ENCODE measurements at places on chromosomes 13 and 19.

GRCh38 chr13:46598140-46598819, 45.3 kb downstream of the LRCH1 start:
- DNase-seq = no peak

DNA sequence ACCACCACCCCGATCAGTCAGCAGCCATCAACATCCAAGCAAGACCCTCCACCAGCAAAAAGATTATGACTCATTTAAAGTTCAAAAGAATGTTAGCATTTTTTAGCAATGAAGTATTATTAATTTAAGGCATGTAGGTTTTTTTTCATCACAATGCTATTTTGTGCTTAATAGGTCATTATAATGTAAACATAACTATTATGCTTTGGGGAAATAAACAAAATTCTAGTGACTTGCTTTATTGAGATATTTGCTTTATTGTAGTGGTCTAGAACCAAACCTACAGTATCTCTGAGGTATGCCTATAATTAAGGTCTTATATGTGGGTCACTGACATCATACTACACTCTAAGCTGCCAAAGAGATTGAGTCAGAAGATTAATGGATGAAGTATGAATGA, 20.0 kb downstream of the KLF12 start:
- no peak for DNase-seq

DNA sequence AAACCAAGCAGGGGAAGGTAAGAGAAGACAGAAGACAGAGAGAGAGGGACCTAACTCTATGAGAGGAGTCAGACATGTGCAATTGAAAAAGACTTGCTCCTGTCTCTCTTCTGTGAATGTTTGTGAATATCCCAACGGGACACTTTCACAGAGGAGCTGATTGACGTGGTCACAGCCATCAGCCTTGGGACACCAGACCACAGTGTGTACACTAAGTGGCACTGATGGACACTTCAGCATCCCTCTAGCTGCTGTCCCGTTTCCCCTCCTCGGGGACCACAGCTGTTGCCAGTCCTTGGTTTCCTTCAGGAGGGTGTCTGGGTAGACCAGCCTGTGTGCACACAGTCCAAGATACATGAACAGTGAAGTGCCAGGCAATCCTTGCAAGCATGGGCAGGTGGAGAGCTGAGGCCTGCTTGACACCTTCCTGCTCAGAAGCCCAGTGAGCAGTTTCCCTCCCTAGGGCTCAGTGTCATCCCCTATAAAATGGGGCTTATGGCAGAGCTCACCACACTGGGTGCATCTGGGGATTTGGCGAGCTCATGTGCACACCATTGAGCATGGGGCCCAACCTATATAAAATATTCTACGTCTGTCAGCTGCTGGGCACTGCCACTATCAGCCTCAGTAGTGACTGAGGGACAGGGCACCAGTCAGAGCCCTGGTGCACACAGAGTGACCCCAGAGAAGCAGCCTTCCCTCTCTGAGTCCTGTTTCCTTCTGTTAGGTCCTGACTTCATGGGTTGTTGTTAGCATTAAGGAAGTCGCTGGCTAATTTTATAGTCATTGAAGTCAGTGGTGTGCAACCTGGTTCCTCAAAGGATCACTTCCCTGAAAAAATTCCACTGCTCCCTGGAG, 4.3 kb upstream of the USF2 start:
- no peak for DNase-seq

GRCh38 chr19:18967358-18968146, 26.5 kb upstream of the HOMER3 start:
- DNase-seq = no peak

DNA sequence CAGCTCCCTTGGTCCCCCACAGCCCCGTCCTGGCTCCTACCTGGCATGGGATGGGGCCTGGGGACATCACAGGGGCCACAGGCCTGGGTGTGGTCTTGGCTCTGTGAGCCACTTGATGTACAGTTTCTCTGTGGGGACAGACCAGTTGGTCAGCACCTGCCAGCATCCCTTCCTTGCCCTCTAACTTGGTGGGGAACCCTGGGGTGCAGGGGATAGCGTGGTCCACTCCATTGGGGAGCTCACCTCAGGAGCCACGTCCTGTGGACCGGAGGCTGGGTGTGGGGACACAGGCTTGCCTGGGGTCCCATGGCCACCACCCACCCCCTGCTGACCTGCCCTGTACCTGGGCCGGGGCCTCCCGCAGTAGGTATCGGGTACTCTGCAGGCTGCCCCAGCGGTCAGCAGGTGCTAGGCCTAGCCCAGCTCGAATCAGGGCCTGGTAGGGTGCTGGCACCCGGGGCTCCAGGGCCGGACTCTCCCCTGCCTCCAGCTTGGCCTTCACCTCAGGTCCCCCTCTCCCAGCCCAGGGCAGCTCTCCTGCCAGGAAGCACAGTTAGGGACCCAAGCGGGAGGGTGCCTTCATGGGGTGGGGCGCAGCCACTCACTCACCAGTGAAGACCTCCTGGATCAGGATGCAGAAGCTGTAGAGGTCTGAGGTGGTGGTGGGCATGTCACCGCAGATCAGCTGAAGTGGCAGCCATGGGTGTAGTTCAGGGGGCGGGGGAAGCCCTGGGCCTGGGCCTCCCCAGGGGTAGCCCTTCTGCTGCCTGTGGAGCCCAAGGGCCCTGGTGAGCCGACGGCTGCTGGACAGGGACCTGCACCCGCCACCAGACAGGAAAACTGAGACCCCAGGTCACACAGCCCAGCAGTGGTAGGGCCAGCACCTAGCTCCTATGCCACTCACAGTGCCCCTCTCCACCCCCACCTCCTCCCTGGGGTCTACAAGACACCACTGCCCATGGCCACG, 14.9 kb downstream of the ARHGAP33 start:
- no peak for DNase-seq

GRCh38 chr13:40975441-40975840, 43.7 kb downstream of the ELF1 start:
- DNase-seq = no peak

- no peak for DNase-seq
These were observed 3.9 kb downstream of the DAND5 start for GRCh38 chr19:12973236-12973635.

DNA sequence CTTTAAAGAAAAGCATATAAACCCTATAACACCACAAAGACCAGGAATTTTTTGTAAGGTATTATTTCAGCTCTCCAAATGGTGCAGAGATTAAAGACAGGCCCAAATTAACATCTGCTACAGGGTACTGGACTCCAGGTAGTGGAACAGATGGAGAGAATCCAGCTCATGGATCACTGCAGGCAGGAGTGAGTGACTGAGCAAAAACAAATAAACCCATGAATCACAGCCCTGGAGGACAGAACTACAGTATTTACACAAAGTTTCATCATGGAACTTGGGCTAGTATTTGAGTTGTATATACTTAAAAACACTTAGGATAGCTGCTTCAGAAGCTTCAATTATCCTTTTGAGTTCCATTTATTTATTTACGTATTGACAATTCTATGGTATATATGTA, 132.8 kb upstream of the SPRY2 start:
- no peak for DNase-seq

DNA sequence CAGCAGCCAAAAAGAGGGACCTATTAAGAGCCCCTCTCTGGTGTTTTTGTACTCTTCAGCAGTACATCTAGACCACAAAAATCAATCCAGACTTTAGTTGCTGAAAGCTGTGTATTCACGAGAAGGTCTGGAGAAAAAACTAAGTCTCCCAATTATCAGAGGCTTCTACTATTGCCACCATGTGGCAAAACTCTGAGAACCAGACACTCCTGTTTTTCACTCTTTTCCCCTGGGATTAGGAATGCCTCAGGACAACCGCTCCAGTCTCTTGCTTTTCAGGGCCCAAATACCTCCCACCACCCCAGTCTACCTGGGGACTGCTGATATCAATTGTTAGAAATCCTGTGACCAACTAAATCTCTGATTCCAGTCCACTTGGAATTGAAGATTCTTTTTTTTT, 30.1 kb upstream of the OBI1 start:
- DNase-seq = no peak

GRCh38 chr13:111897178-111897845, 169.6 kb upstream of the SOX1 start:
- DNase-seq = no peak

- DNase-seq = no peak
These were observed 1.1 kb downstream of the GJA3 start for GRCh38 chr13:20159646-20160305.

DNA sequence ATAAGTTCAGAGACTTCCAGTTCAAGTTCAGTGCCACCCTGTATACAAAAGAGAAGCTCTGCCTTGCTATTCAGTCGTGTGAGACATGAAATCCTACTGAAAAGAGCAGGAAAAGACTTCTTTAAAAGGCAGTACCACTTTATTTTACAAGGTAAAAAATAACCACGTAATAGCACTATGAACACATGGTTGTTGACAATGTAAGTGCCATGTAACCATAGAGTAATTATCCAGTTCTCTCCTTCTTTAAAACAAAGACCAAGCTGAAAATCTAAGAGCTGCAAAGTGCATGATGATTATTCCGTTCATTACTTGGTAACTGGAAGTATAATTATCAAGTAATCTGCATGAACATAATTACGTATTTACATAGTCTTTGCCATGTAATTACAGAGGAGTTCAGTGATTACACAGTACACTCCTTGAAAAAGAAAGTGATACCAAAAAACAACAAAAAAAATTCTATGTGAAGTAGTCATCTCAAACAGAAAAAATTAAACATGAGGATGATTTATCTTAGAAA, 288.7 kb downstream of the EFNB2 start:
- no peak for DNase-seq

All from stimulated activated CD4-positive, alpha-beta T cell treated with anti-CD3 and anti-CD28 coated beads, Interleukin-1b, Interleukin-23, amount 100 ng/mL, for 1 hour (primary cell).